ENCODE measurements at places on chromosomes 7 and 10.

- DNase-seq, result no peak
Observed at GRCh38 chr7:50832744-50833143, 50.0 kb upstream of the GRB10 start.

- no peak for DNase-seq
Observed at GRCh38 chr10:119310806-119311205, 103.4 kb downstream of the GRK5 start.

GRCh38 chr7:74164985-74165456 lies 9.1 kb upstream of the EIF4H start:
- DNase-seq, result no peak

- DNase-seq, result no peak
Observed at GRCh38 chr7:7103343-7104313, 78.7 kb upstream of the C1GALT1 start.

- no peak for DNase-seq
Observed at GRCh38 chr7:155746188-155746587, 66.1 kb downstream of the SHH start.

GRCh38 chr10:102468683-102469082 lies 17.3 kb upstream of the C10orf95 start:
- DNase-seq, result no peak

All from caudate nucleus (tissue), 63 donors.